ENCODE measurements at places on chromosomes 6 and 20.

DNA sequence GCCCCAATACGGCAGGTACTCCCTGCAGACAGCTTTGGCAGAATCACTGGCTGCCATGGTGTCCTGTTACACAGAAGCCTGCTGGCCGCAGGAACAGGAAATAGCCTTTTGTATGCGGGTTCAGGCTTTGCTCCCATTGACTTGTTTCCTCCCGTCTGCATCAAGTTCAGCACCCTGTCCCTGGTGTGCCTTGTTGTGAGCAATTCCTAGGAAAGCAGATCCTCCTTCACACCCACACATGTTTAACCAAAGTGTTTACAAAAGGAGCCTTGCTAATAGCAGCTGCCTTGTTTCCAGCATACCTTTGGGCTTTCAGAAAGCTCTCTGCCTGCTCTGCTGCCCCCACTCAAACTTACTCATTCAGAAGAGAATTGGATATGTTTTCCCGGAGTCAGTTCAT is 127.2 kb upstream of the SUPT3H start:
- DNase-seq = peak; percentile 31

GRCh38 chr6:119322034-119322433 is 27.5 kb downstream of the MAN1A1 start:
- DNase-seq = no peak

- no peak for DNase-seq
Observed at GRCh38 chr20:47468290-47469050, 33.2 kb upstream of the NCOA3 start.

DNA sequence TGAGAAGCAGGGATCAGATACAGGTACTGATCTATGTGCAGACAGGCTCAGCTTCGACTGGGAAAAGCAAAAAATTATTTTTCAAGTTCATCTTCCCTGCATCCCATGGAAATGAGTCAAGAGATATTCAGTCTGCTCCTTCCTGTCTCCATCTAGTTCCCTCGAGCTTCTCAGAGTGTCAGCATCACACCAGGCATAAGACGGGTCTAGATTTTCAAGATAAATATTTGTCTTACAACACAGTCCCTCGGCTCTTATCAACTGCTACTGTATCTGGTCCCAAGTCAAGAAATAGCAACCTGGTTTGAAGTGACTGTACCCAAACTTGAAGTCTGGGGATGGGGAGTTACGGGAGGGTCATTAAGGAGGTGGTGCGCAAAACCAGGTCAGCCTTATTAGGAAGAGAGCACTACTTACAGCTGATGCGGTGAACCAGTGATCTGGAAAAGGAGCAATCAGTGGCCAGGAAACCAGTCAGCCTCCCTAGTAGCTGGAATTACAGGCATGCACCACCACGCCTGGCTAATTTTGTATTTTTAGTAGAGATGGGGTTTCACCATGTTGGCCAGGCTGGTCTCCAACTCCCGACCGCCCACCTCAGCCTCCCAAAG is 29.7 kb downstream of the ZMYND8 start:
- DNase-seq = peak; percentile 90

DNA sequence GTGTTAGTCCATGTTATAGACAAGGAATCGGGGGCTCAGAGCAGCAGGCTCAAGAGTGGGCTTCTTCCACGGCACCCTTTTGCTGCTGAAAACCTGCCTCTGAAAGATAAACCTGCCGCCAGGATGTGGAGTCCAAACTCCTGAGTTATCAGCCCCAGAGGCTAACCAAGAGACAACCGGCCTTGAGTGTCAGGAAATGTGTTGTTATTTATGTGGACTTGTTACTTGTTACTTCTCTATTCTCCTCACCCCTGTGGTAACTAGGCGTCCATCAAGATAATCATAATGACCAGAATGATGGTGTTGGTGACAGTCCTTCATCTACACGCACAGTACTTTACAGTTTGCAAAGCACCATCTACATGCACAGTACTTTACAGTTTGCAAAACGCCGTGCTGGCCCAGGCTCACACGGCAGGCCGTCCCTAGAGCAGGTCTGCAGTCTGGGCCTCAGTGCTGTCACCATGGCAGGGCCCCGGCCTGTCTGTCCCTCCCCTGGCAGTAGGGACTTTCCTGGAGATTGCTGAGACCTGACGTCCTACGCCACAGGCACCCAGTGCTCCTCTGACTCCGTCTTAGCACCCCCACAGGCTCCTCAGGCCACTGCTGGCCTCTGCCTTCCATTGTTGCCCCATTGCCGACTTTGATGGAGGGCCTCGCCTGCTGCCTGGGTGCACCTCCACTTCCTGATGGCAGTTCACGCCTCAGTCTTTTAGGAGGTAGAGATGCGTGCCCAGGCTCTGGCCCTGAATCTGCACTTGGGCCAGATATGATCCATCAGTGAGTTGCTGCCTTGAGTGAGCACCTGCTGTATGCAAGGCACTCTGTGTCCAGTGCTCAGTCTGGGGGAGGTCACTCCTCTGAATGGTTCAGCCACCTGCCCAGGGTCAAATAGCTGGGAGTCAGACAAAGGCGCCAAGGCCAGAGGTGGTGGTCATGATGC is 9.1 kb upstream of the BPIFB4 start:
- no peak for DNase-seq

- DNase-seq = peak; percentile 54
Observed at GRCh38 chr20:25738198-25738597, 41.5 kb upstream of the ZNF337 start.

GRCh38 chr6:3247255-3248146 is 11.2 kb upstream of the PSMG4 start:
- DNase-seq = peak; percentile 97

- DNase-seq = no peak
Observed at GRCh38 chr6:169956580-169956979, 205.2 kb downstream of the ERMARD start.

GRCh38 chr20:35856866-35857265 is 85.1 kb downstream of the PHF20 start:
- DNase-seq = no peak

GRCh38 chr20:46204594-46205186 is 86.6 kb downstream of the CD40 start:
- no peak for DNase-seq

- no peak for DNase-seq
Observed at GRCh38 chr20:46951405-46951804, 56.8 kb downstream of the EYA2 start.

- no peak for DNase-seq
Observed at GRCh38 chr6:32097364-32097763, 11.8 kb downstream of the TNXB start.

DNA sequence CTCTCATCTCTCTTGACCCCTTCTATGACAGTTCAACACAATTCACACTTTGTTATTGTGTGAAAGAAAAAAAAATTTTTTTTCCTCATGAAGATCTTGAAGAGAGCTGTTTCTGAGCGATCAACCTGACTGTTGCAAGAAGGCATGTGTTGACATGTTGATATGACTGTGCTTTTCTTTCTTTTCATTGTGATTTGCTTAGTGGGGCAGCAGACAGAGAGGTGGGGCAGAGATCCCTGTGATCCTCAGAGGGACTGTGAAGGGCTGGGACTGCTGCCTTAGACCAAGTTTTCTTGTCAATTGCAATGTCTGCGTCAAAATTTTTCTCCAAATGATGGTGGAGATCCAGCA is 70.8 kb upstream of the IYD start:
- no peak for DNase-seq

DNA sequence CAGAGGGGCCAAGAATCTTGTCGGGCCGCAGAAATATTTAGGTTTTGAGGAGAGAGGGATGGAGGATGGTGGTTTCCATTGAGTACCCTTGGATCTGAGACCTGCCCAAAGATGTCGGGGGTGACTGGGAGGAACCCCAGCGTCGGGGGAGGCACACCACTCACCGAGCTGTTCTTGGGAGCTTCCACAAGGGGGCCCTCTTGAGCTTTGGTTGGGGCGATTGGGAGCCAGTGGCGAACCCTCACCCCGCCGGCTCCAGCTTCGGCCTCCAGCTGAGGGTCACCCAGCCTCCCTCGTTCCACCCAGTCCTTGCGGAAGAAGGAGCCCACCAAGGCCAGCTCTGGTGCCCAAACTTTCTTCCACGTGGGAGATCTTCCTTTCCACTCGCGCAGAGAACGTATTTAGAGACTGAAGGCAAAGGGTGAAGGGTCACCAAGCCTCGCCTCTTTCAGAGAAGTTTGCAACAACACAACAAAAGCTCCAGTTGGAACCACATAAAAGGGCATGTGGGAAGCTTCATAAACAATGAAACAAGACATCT is 33.6 kb downstream of the APCDD1L start:
- DNase-seq = peak; percentile 61

- peak; percentile 45 for DNase-seq
Observed at GRCh38 chr6:14434916-14435690, 317.5 kb downstream of the CD83 start.

DNA sequence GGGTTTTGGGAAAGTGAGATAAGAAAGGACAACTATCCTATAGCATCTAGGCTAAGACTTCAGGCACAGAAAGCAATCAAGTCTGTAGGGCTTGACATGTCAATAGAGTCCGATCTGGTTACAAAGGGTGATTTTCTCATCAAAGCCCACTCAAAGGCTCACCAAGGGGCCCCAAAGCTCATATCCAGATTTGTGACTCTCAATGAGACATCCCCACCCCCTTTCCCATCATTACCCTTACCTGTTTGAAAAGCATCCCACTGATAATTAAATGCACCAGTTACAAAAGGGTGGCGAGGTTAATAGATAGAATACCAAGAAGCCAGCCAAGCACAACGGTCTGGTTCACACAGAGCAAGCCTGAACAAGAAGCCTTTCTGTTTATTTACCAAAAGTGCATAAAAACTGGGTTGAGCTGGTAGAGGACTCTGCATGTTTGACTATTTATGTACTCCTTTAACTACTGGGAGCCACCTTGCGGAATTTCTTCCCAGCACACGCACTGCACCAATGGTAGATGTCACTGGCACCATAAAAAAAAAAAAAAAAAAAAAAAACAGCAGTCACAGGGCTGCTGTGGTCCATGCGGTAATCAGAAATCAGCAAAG is 6.1 kb downstream of the JAG1 start:
- DNase-seq = no peak

DNA sequence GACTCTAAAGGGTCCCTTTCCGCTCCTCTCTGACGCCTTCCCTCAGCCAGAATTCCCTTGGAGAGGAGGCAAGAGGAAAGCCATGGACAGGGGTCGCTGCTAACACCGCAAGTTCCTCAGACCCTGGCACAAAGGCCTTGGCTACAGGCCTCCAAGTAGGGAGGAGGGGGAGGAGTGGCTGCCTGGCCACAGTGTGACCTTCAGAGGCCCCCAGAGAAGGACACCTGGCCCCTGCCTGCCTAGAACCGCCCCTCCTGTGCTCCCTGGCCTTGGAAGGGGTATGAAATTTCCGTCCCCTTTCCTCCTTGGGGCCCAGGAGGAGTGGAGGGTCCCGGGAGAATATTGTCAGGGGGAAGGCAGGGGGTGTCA is 2.7 kb downstream of the VEGFA start:
- DNase-seq = peak; percentile 25

- DNase-seq = peak; percentile 3
Observed at GRCh38 chr6:51618563-51618962, 468.9 kb downstream of the PKHD1 start.

DNA sequence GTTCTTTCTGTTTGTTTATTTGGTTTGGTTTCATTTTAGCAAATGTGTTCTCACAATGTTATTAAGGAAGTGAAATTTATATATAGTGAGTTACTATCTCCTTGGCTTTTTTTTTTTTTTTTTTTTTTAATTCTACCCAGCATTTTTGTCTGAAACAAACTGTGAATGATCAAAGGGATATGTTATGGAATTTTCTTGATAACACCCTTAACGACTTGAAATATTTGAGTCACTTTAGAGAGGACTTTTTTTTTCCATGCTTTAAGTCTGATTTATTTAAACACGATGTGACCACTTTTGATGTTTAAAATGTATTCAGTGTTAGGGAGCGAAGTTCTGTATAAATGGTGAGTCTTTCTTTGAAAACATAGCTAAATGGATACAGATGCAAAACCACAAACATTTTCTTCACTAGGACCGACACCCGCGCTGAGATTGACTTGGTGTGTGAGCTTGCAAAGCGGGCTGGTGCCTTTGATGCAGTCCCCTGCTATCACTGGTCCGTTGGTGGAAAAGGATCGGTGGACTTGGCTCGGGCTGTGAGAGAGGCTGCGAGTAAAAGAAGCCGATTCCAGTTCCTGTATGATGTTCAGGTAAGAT is 149.7 kb downstream of the MTHFD1L start:
- DNase-seq = peak; percentile 64

DNA sequence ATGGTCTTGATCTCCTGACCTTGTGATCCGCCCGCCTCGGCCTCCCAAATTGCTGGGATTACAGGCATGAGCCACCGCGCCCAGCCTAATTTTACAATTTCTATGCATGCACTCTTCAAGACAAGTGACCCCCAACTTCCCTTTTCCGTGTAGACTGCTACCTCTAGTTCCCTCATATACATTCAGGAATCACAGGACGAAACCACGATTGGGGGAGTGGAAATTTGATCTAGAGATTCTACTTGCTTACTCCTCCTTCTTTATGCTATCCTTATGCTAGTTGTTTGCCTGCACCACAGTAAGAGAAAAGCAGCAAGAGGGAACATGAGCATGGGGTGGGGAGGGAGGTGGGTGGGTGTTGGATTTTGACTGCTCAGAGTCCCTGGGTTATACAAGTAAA is 34.9 kb downstream of the OSTM1 start:
- DNase-seq = no peak

DNA sequence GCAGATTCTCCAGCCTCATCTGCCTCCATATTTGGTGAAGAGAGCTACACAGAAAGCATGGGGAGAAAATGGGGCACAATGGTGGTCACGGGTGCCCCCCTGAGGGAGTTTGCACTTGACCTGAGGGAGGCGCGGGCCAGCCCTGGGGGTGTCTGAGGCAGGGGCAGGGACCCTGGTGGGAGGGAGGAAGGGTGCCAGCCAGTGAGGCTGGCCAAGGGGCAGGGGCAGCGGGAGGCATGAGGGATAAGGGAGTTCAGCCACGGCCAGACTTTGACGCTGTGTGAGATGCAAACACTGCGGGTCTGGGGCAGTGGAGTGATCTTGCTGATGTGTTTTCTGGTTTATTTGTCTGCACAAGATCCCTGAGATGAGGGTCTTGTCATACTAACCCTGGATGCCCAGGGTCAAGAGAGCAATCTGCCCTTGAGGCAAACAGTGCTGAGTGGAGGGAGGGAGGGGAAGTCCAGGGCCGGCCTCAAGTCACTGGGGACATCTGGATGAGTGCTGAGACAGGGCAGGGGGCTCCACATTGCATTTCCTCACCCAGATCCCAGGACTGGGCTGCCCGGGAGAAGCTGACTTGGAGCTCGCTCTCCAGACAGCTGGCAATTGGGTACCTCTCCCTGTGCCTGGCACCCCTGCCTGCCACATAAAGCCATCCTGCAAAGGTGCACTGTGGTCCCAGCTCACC is 8.8 kb upstream of the PCMTD2 start:
- DNase-seq = no peak

GRCh38 chr20:54608943-54609342 is 133.6 kb downstream of the DOK5 start:
- no peak for DNase-seq

GRCh38 chr20:46357030-46357514 is 48.8 kb upstream of the CDH22 start:
- DNase-seq = no peak

DNA sequence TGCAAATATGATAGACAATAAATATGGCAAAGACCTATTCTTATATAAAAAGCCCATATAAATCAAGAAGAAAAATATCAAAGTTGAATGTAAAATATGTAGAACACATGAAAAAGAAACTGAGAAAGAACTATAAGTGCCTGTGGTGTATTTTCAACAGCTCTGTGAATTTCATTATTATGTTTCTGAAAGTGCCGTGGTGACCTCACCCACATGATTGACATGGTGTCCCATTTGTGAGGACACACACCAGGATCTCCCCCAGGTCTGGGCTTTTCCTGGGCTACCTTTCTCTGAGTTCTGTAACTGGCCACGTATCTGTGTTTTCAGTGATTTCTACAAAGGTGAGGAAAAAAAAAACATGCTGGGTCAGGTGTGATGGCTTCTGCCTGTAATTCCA is 86.7 kb downstream of the BMP6 start:
- DNase-seq = no peak

Measured in fibroblast of skin of back (primary cell).